ENCODE measurements at places on chromosomes 7 and 10. TPM values are rescaled to one million over a fixed set of nuclear protein-coding genes. Genes with fewer than 3 reads are reported as not detected.

Gene TMEM139
- total RNA-seq: 1.1 TPM

- DNase-seq: no peak
These were observed 153.9 kb upstream of the PCBD1 start for GRCh38 chr10:71042216-71042615.

GRCh38 chr7:152597507-152597906 lies 78.4 kb downstream of the XRCC2 start:
- DNase-seq: no peak

- no peak for DNase-seq
These were observed 217.2 kb downstream of the XPNPEP1 start for GRCh38 chr10:109706026-109706560.
